ENCODE measurements at places on chromosomes 7 and 10.
A peak's percentile ranks its signal among the peaks of the same experiment; 100 is the strongest.

DNA sequence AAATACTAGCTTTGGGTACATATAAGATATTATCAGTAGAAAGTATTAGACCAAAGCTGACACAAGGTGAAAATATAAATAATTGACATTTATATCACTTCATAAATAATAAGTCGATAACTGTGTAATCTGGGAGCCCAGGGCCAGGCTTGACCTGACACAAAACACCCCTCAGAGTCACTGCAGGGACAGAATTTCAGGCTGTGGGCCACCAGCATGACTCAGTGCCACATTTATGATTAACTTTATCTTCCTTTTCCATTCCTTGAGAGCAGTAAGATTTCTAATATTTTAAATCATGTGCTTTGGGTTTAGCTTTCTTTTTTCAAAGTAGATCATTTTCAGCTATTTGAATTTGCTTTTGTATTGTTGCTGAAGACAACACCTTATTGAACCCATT, 102.9 kb upstream of the NFE2L3 start:
- no peak for DNase-seq

GRCh38 chr10:78991187-78991586, 77.6 kb upstream of the ZMIZ1 start:
- no peak for DNase-seq

- peak; percentile 85 for DNase-seq
Measured at GRCh38 chr7:39428221-39428620, 138.0 kb upstream of the YAE1 start.

DNA sequence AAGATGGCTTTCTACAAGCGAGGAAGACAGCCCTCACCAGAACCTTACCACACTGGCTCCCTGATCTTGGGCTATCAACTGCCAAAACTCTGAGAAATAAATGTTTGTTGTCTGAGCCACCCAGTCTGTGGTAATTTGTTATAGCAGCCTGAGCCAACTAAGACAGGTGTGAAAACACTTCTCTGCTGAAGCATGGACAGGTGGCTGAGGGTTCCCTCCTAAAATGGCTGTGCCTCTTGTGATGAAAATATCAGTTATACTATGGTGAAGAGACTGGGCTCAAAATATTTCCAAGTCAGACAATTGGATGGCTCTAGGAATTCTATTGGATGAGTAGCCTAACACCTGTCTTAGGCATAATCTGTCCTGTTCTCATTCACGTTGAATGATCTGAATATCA, 78.1 kb downstream of the CDK1 start:
- no peak for DNase-seq

DNA sequence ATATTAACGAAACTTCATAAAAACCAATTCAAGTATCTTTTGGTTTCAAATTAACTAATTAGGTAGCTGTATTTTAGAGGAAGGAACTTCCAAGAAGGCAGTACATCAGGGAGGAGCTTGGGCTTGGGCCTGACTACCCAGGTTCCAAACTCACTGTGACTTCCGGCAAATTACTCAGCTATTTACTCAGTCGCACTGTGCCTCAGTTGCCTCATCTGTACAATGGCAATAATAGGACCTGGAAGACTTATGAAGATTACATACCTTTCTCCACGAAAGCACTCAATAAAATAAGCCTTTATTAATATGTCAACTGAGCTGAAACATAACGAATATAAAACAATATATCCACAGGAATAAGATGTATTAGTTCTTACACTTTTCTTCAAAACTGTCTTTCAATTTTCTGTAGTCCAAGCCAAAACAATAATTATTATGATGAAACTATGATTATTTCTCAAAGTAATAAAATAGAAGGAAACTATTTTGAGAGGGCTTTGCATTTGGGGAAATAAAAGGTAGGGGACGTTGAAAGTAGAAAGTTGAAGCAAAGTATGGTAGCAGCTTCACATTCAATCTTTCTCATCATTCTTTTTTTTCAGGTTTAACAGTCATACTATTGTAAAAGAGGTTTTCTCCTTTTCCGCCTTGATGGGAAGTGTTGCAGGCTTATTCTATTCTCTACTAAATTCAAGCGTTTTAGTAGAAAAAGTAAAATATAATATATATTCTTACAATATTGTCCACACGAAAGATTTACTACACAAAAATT, 10.5 kb upstream of the EBLN1 start:
- DNase-seq = no peak

DNA sequence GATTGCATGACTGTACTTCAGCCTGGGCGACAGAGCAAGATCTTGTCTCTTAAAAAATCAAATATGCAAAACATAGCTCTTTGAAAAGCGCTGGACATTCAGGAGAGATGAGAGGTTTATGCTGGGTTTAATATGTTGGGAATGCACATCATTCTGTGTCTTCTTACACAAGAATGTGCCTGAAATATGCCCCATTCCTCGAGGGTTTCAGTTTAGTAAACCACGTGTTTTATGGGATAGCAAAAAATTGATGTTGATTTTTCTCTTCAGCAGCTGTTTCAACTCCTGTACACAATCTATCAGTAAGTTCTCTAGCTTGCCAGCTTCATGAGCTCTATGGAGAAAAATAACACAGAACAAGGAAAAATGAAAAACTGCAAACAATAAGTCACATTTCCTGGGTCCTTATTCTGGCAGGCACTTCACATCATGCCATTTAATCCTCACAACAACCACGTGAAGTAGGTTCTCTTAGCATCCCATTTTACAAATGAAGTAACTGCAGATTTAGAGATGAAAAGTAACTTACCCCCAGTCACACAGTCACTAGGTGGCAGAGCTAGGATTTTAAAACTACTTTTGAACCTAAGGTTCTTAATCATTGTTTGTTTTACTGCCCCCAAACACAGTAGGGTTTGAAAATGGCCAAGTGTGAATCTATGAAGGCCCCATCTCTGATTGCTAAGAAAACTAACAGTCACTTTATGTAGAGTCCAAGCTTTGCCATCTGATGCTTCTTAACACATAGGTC, 423.6 kb downstream of the PHTF2 start:
- DNase-seq = peak; percentile 88

All from GM04503 (cell line).